Fibroblast of the conjunctiva (primary cell): ENCODE measurements at places on chromosomes 11 and 22.

DNA sequence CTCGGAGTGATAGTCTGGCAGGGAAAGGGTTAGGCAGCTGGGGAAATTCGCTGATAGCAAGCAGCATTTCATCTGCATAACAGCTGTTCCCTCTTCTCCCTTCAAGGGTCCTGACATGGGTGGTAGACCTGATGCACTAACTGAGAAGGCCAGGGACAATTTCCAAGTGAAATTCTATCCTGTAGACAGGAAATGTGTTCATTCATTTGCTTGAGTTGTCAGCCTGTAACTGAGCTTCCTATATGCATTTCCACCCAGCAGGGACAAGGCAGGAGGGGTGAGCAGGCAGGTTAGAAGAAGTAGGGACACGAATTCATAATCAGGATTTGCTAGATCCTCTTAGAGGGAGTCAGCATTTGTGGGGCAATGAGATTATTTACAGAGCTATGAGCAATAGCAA lies 154.3 kb upstream of the NCAM1 start:
- no peak for DNase-seq

DNA sequence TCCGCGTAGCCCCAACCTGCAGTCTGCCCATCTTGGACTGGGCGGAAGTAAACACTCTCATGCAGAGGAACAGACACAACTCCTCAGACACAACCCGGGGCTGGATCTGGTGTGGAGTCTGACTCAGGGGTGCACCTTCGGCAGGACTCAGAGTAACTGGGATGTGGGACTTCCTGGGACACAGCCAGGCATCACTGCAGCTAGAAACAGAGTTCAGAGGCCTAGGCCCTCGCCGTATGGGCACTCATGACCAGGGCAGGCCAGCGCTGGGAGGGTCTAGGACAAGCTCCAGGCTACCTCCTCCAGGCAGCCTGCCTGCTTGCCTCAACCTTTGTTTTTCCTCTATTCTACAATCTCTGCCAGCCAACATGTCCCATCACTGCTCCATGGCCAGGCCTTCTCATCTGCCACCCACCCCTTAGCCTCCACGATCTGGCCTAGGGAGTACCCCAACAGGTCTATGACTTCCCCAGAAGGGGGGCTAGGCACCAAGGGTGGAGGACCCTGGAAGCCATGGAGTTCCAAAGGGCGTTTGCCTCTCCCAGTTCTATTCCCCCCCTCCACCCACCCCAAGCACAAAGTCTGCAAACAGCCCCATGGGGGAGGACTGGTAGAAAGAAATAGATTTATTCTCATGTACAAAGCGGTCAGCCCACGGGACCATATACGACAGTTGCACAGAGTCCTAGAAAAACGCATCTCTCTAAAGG lies 98.5 kb downstream of the PDE2A start:
- DNase-seq = no peak

DNA sequence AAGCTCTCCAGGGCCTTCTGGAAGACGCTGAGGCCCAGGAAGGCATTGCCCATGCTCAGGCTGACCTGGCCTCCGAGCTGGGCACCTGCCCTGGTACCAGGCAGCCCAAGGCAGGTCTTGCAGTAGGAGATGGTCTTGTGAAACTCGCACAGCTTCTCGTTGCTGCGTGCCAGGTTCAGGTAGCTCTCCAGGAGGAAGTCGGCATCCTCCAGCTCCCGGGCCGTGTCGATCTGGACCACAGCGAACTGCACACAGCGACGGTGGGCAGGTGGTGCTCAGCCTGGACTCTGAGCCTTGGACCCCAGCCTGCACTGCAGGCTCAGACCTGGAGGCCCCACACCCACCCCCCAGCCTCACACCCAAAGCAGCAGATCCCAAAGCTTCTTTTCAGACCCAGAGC lies 1.0 kb downstream of the RAPSN start:
- no peak for DNase-seq

GRCh38 chr11:76267556-76267955 lies 61.3 kb upstream of the WNT11 start:
- DNase-seq = peak; percentile 36

- DNase-seq = peak; percentile 49
Measured at GRCh38 chr11:75802913-75803820, 11.8 kb upstream of the UVRAG start.

DNA sequence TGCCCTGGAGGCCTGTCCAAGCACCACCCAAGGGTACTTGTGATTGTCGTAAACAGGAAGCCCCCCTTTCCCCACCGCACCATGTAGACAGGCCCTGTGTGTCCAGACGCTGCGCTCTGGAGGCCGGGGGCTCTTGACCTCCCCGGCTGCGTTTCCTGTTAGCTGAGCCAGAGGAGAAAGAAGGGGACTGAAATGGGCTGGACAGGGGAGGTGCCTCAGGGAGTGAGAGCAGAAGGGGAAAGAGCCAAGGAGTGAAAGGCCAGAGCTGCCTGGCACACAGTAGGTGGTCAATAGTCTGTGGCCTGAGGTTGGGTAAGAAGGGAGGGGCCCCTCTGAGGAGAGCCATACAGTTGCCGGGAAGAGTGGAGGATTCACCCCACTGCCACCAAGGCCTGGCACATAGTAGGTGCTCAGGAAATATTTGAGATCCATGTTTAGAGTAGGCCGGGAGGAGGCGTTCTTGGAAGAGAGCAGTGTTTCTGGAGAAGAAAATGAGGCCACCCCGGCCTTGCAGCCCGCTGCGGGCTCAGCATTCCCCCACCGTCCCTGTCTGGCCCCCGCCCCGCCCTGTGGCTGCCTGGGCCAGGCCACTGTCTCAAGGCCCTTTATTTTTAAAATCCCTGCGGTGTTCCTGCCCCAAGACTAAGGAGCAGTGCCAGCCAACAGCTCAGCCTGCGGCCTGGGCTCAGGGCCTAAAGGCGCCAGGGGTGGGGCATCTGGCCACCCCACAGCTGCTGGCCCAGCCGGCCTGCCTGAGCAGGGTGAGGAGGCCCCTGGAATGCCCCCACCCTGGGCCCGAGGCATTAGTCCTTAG lies 13.6 kb upstream of the CDC42EP1 start:
- DNase-seq = no peak

DNA sequence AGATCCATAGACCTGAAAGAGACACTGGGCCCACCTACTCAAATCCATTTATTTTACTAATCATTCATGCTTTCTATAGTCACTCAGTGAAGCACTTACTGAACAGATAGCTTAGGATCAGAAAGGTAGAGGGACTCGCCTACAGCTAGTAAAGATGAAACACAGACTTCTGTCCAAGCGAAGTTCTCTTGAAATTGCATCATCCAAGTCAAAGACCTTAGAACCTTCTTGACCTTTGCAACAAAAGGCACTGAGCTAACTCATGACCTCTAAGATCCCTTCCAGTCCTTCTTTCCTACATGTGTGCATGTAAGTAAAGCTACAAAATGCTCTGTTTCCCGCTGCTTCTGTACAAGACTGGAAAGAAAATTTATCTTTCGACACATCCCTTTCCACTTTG lies 377.6 kb downstream of the LARGE1 start:
- DNase-seq = no peak

- DNase-seq = no peak
Measured at GRCh38 chr11:92681586-92681985, 287.9 kb upstream of the MTNR1B start.

DNA sequence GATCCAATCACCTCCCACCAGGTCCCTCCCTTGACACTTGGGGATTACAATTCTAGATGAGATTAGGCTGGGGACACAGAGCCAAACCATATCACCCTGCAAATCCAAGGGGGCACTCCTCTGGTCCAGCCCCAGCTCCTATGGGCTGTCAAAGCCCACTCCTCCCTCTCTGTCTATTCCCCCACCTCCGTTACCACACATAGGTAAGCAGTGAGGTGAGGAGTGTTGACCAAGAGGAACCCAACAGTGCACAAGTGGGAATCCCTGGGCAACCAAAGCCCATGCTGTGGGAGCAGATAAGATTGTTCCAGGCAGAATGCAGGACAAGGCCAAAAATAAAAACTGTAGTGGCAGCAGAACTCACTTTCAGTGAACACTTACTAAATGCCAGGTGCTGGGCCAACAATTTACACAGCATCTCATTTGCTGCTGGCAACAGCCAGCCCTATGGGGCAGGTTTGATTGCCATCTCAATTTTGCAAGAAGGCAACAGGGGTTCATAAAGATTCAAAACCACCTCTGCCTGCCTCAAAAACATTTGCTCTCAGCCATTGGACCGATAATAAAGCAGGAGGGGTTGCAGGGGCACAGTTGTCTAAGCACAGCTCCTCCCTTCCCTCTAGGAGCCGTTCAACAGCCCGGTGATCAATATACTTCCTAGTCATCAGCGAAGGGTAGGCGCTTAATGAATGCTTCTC lies 8.9 kb downstream of the SDF2L1 start:
- DNase-seq = no peak

GRCh38 chr22:45680932-45681700 lies 9.5 kb downstream of the ATXN10 start:
- no peak for DNase-seq

- DNase-seq = no peak
Measured at GRCh38 chr11:61061081-61061826, 41.0 kb upstream of the CD5 start.

DNA sequence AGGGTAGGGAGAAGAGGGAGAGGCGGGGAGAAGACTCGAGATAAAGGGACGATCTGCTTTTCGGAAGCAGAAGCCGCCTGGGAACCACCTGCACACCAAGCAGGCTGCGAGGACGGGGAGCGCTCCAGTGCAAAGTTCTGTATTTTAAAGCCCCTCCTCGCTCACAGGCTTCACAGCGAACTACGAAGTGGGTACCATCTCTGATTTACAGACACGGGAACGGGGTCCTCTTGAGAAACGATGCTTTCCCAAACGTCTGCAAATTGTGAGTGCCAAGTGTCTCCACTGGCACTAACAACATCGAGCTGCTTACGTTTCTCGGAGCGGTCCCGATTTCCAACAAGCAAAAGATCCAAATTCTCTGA lies 700 bp upstream of the STX3 start:
- DNase-seq = no peak

- DNase-seq = no peak
Measured at GRCh38 chr11:46259971-46260560, 17.4 kb upstream of the CREB3L1 start.

DNA sequence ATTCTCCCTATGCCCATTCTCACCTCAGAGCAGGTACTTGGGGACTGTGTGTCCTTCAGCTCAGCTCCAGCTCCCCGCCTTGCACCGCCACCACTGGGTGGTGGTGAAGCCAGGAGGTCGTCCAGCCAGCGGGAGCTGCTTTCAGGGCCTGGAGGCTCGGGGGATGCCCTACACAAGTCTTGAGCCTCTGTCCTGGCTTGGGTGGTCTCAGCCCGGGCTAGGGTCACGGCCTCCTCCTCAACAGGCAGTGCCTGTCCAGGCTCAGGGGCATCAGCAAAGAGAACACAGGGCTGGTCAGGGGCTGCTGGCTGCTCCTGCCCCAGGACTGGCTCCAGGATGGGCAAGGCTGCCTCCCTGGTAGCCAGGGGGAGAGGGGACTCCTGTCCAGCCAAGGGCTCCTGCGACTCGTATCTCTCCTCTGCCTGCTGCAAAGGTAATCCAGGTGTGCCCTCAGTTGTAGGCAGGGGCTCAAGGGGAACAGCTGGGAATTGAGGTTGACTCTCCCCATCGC lies 12.2 kb downstream of the TNKS1BP1 start:
- no peak for DNase-seq

- DNase-seq = no peak
Measured at GRCh38 chr11:3200388-3201111, 18.1 kb downstream of the MRGPRG start.

DNA sequence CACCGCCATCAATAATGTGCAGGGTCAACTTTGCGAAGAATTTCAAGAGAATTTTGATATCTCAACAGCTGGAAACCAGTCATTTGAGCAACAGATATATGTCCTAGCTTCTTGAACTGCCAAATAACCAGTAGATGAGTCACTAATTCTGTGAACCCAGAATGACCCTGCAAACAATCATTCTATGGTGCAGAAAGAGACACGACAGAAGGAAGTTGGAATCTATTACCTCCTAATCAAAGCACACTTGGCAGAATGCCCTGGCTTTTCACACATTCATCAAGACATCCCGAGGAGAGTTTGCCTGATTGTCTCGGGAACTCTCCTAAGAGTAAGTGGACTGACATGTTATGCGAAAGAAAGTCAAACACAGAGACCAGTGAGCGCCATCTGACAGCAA lies 621.1 kb downstream of the OPCML start:
- DNase-seq = no peak
